ENCODE measurements at places on chromosomes 1 and 21.
A peak's percentile ranks its signal among the peaks of the same experiment; 100 is the strongest.

DNA sequence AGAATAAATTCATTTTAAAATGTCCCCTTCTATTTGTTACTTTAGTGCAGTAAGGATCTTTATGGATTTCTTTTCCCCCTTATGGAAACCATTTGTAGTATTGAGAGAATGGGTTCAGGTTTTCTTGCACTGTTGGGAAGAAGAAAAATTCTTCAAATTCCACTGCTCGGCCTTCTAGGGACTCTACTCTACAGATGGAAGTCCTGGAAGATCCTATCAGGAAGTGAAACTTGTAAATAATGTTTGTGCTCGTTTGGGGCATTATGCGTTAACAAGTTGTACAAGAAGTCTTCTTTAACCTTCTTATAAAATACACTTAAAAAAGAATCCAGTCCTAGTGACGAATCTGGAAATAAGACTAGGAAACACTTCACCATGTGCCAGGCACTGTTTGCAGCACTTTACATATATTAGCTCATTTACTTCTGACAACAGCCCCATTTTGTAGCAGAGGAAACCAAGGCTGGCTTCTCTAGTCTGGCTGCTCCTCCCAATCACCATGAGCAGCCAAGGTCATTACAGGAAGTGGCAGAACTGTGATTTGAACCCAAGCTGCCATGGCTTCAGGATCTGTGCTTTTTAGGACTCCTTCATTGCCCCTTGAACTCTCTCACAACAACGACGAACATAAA is 11.8 kb downstream of the LRRC8D start:
- peak; percentile 39 for DNase-seq

DNA sequence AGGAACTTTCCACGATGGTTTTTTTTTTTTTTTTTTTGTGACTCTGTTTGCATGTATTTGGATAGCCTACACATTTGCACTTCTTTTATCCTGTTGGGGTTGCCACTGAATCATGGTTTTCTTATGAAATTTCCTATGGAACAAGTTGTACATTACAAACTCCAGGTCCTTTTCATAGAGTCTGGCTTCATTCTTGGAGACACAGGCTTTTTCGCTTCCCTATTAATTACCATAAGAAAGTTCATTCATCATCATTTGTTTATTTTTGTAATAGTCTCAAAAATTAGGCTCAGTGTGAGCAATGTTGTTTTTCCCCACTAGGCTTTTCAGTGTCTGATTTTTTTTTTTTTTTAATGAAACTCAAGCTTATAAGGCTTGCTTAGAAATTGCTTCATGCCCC is 179.4 kb downstream of the FMN2 start:
- DNase-seq, result peak; percentile 39

GRCh38 chr1:87362063-87362833 is 33.6 kb downstream of the LMO4 start:
- DNase-seq, result no peak

DNA sequence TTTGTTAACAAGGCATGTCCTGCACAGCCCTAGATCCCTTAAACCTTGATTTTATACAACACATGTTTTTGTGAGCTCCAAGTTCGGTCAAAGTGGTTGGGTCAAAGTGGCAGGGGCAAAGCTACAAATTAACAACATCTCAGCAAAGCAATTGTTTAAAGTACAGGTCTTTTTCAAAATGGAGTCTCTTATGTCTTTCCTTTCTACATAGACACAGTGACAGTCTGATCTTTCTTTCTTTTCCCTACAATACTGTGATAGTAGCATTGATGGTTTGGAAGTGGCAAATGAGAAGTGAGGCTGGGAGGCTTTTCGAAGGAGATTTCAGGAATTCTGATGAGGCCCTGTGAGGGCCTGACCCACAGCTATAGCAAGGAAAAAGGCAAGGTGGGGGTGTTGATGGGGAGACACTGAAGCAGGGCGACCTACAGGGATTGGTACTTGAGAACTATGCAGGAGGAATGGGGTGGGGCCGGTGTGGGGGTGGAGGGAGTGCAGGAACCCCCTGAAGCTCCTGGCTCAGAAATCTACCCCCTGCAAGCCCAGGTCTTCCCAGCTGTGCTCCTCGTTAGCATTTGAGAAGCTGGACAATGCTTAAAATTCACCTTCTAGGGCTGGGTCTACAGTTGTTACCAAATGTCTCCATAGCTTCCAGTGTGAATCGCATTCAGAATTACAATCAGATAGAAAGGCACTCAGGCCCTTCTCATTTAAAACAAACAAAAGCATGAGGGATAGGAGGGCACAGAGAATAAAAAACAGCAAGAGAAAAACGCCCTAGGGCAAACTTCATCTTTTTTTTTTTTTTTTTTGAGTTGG is 102.6 kb upstream of the PPM1J start:
- peak; percentile 12 for DNase-seq

DNA sequence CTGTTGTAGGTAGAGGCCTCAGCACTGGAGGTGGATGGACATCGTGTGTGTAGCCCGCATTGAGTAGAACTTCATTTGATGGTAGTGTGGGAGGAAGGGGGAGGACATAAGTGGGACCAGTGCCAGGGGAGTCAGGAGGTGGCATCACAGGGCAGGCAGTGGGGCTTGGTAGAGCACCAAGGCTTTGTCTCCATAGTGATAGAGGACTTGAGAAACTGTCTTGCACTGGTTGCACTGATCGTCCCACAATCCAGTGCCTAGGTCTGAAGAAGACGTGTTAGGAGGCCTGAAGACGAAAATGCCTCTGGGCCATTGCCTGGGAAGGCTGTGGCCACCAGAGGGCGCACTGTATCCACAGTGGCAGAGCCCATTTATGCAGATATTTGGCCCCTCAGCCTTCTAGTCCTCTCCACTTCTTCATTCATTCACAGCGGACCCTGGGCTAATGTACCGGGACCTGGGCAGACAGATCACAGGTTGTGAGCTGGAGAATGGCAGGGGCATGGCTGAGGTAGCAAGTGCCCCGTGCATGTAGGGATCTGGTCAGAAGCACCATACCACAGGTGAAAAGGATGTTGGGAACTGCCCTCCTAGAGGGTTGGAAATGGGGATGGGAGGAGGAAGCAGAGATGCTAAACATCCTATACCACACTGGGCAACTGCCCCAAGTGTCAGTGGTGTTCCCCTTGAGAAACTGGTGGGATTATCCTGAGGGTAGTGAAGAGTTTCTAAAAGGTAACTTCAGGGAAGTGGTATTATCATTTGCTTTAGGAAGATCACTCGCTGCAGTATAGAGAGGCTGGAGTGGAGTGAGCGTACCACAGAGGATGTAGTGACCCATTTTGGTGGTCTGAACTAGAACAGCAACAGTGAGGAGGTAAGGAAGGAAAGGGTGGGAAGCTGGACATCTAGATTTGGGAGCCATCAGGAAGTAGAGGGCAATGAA is 95.3 kb downstream of the PIK3R3 start:
- peak; percentile 82 for DNase-seq

GRCh38 chr1:16618719-16619118 is 5.4 kb upstream of the NBPF1 start:
- no peak for DNase-seq

GRCh38 chr1:31660871-31661455 is 16.3 kb upstream of the PEF1 start:
- DNase-seq, result no peak

- no peak for DNase-seq
These were observed 93.9 kb upstream of the PRMT6 start for GRCh38 chr1:106962591-106962990.

DNA sequence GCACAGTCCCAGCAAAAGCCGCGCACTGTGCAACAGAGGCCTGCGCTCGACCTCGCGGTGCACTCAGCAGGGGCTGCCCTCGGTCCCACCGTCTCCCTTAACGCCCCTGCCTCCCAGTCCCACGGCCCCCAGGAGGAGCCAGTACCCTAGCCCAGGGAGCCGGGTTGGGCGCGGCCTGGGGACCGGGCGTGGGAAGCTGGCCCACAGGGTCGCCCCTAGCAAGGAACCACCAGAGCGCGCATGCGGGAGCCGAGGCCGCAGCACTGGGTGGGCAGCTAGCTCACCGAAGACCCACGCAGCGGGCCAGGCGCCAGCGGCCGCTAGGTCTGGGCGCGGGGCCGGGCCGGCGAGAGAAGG is 21.6 kb upstream of the ZNF678 start:
- no peak for DNase-seq

DNA sequence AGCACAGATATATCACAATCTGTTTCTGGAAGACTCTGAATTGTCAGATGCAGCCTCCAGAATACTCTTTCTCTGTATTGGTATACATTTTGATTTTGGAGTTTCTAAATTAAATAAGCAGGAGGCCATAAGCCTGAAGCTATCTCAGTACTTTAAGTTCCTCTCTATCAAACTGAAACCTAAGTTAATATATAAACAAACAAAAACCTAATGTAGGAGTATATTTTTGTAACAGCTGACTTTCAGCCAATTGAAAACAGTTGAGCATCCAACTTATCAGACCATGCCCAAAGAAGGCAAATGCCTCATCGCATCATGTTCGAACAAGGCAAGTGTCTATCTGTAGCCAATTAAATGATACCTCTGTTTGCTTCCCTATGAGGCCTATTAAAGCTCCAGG is 1054.4 kb downstream of the AMY1C start:
- DNase-seq, result no peak

DNA sequence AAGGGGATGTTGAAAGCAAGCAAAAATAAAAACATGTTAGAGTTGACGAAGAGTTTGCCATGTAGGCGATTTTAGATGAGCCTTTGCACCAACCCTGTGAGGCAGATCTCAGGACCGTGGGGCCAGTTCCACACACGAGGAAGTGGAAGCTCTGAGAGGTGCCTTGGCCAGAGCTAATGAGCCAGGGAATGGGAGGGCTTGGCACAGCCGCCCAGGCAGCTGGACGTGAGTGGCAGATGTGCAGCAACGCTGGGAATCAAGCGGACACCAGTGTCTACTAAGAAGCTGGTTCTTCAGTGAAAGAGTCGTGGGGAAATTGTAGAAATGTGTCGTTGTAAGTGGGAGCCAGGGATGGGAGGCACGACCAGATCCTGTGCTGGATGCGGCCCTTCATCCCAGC is 58.9 kb upstream of the COL6A1 start:
- DNase-seq, result no peak

- peak; percentile 84 for DNase-seq
These were observed 131.5 kb downstream of the DHRS3 start for GRCh38 chr1:12486401-12487005.

- peak; percentile 97 for DNase-seq
These were observed 9.1 kb downstream of the SGIP1 start for GRCh38 chr1:66542811-66543767.

- peak; percentile 41 for DNase-seq
These were observed 41.7 kb downstream of the FMO4 start for GRCh38 chr1:171355727-171356126.

DNA sequence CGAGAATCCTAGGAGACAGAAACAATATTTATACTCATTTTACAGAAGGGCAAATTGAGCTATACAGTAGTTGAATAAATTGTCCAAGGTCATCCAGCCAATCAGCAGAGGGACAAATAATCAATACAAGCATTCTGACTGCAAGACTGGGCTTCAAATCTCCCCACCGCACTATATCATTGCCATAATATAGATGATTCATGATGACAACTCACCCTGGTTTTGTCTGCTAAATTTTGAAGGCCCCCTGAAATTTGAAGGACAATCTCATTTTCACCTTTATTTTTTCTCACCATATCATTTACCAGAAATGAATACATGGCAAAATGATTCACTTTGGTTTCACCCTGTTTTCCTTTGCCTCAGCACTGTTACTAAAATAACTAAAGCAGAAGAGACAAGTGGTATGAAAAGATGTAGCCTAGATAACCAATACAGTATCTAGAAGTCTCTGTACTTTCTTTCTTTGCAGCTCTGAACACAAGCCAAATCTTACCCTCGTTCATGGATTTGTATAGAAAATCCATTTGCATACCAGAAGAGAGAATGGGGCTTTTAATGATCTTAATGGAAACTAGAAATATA is 292.5 kb downstream of the TTLL7 start:
- no peak for DNase-seq

GRCh38 chr1:229249854-229250644 is 20.9 kb upstream of the RAB4A start:
- DNase-seq, result no peak

- DNase-seq, result peak; percentile 87
These were observed 34.0 kb downstream of the ZNF697 start for GRCh38 chr1:119613769-119614720.

DNA sequence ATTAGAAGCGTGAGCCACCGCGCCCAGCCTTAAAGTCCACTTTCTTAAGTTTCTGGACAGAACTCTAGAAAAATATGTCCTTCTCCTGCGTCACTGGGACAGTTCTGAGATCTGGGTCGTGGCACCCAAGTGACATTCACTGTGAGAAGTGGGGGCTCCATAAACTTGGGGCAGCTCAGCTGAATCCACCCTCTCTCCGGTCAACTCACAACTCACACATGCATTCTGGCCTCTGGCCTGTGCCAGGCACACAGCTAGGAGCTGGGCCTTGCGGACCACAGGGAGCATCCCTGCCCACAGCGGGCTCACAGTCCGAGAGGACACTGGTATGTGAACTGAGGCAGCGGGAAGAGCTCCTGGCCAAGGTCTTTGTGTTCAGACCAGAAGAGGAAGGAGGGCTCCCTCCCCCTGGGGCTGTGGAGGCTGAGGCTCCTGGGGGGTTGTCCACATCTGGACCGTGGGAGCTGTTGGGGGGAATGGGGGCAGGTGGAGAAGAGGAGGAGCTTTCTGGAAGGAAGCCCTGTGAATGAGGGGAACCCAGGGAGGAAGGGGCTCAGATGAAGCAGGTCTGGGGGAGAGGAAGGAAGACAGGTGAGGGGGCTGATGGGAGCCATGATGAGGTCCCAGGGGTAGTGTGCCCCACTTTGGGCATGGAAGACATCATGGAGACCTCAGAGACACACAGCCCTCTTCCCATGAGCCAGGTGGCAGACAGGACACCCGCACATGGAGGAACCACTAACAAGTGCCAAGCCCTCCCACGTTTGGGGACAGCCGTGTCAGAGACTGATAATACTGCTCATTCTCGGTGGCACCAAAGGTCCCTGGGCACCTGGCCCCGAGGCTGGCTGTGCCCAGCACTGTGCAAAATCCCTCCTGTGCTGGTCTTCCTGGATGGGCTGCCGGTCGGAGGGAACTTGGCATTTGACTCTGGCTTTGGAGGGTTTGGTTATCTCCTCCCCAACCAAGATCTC is 191.0 kb upstream of the VAMP3 start:
- no peak for DNase-seq

DNA sequence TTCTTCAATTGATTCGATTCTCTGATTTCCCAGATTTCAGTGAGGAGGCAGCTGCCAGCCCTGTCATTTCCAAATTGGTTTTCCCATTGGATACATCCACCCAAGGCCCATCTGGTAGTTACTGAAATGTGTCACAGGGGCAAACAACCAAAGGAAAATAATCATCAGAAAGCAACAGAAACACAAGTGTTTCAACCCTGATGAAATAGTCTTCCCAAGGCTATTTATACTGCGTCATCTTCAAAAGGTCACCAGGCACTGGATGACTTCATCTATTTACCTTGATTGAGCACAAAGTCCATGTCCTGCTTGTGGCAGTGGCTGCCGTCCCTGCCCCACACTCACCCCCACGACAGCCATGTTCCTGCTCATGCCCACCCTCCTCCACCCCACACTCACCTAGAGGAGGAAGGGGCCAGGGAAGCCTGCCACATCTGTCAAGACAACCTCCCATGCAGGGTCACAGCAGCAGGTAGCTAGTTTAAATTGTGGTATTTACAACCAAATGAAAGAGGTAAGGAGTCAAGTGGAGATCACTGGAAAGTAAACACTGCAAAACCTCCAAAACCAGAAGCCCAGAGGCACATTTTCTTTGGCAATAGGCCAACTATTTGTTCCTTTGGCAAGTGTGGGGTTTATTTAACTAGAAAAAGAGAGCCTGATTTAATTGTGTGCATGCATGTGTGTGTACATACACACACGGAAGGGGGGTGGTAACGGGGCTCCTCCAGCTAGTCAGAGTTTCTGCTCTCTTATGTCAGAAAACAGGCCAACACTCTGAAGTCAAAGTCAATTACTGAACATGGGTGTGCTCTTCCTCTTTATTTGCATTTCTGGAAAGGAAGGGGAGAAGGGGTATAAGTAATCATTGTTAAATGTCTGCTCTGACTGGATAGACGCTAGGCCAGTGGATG is 49.5 kb upstream of the RAB4A start:
- DNase-seq, result peak; percentile 34
